Karpas-422 (cell line): ENCODE measurements at places on chromosomes 12 and 14. TPM values are rescaled to one million over a fixed set of nuclear protein-coding genes. Genes with fewer than 3 reads are reported as not detected.

PLEK2 gene
- total RNA-seq, result not detected in 2 replicates

TBX3 gene
- total RNA-seq, result not detected in 2 replicates

DNA sequence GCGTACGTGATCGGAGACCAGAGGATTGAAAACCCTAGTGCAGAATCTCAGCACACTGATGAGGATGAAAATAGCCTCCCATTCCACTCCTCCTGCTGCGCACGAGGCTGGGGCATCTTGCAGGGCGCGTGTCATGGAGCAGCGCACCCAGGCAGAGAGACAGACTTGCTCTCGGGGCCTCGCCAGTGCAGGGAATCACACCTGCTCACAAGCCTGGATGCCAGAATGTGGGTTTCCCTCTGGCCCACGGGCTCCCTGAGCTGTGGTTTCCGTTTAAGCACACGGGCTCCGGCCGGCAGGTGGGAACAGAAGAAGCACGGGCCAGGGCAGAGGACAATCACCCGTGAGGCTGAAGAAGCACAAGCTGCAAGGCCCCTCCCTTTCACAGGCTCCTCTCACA, 2.0 kb downstream of the FGF6 start:
- no peak for DNase-seq

GRCh38 chr12:97943359-97943758, 480.8 kb downstream of the RMST start:
- peak; percentile 44 for DNase-seq
